Pulmonary artery endothelial cell (primary cell): ENCODE measurements at places on chromosomes 12 and 14. TPM values are rescaled to one million over a fixed set of nuclear protein-coding genes. Genes with fewer than 3 reads are reported as not detected.

Gene CCDC59
- total RNA-seq: 42.3 and 64.1 TPM in 2 replicates

Gene RDH12
- total RNA-seq: not detected in 2 replicates

Gene ASCL1
- not detected in 2 replicates for total RNA-seq

Gene SSPN
- total RNA-seq: 1.1 and 2.0 TPM in 2 replicates

Gene PLEKHG7
- total RNA-seq: 0.07 TPM in 1 of 2 replicates, not detected in the other

Gene POTEG
- total RNA-seq: not detected in 2 replicates

Gene SYT1
- 0.59 and 0.63 TPM in 2 replicates for total RNA-seq

Gene PLBD1
- 0.25 and 0.40 TPM in 2 replicates for total RNA-seq

Gene FGF23
- not detected in 2 replicates for total RNA-seq

Gene SLC22A17
- total RNA-seq: 0.99 and 5.7 TPM in 2 replicates

Gene AKAP5
- 0.53 and 0.63 TPM in 2 replicates for total RNA-seq

Gene PA2G4
- total RNA-seq: 240 and 266 TPM in 2 replicates

Gene CFL2
- 61.1 and 82.7 TPM in 2 replicates for total RNA-seq

Gene LRRC10
- total RNA-seq: not detected in 2 replicates

Gene RBP5
- not detected in 2 replicates for total RNA-seq

Gene TAS2R8
- total RNA-seq: 0.13 TPM in 1 of 2 replicates, not detected in the other

Gene WSCD2
- not detected in 2 replicates for total RNA-seq

Gene PAWR
- 99.3 and 123 TPM in 2 replicates for total RNA-seq

Gene NTF3
- 0.20 TPM in 1 of 2 replicates, not detected in the other for total RNA-seq

Gene KRT82
- not detected in 2 replicates for total RNA-seq

Gene TRIM9
- 0.04 and 0.07 TPM in 2 replicates for total RNA-seq

Gene CCDC197
- total RNA-seq: not detected in 2 replicates

Gene DDX47
- total RNA-seq: 66.1 and 90.0 TPM in 2 replicates

Gene PIP4P1
- total RNA-seq: 21.0 and 22.0 TPM in 2 replicates

Gene TEX52
- not detected in 2 replicates for total RNA-seq
